ENCODE measurements at places on chromosomes 3 and 15.

DNA sequence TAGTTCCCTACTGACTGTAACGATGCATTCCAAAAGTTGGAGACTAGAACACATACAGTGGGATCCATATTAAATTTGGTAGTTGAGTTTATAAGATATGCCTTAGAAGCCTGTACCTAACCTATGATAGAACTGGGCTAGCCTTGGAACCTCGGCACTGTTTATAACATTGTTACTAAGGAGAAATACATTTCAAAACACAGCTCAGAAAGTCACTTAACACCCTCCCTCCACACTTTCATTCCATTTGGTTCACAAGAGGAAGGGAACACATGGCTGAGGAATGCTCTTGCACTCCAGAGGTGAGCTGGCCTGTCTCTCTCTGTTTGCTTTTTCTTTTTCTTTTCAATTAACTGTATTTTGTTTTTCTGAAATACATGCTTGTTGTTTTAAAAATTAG lies 48.7 kb upstream of the TSC22D2 start:
- DNase-seq: no peak

GRCh38 chr15:36622197-36622795 lies 42.9 kb downstream of the CDIN1 start:
- DNase-seq: no peak

- no peak for DNase-seq
Observed at GRCh38 chr3:66644549-66644948, 143.7 kb upstream of the LRIG1 start.

GRCh38 chr3:176950743-176951142 lies 246.5 kb downstream of the TBL1XR1 start:
- DNase-seq: no peak

DNA sequence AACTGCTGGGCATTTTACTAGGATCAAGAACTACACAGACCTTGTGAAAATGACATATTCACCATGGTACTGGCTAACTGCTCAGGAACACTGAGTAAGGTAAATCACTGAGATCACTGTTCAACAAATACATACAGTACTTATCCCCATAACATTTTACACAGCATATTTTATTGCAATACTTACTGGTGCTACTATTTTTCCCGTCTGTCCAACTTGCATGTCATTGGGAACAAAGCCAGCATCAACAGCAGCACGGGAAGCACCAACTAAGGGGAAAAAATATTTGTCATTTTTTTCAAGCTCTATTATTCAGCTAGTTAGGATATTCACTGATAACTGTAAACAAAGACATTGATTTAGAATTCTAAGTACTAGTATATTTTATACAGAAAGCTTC lies 37.0 kb downstream of the ETFA start:
- DNase-seq: no peak

DNA sequence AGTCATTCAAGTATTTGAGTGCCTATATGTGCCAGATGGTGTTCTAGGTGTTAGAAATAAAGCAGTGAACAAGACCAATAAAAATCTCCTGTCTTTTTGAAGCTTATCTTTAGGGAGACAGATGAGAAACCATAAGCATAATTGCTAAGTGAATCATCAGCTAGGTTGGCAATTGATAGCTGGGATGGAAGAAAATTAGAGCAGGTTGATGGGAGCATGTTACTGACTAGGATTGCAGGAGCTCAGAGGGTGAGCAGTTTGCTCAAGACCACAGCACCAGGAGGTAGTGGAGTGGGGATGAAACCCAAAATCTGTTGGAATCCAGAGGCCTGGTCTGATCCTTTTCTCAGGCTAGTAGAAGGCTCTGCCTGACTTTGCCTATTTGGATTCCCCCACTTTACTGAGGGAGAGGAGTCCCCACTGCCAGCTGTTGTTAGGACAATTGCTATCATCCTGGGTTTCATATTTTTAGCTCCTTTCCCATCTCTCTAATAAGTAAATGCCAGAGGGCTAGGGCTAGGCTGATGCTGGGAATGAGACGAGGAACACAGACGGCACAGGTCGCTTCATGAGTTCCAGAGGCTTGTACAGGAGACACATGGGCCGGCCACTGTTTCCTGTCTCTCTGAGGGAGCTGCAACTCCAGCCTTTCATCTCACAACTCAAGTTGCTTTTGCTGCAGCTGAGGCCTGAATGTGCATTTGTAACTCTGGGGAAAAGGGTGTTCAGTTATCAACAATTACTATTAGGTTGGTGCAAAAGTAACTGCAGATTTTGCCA lies 102.9 kb downstream of the CACNA1D start:
- DNase-seq: no peak

- DNase-seq: no peak
Observed at GRCh38 chr15:50127255-50127777, 8.3 kb upstream of the ATP8B4 start.
